ENCODE measurements at places on chromosomes 11 and 22. TPM values are rescaled to one million over a fixed set of nuclear protein-coding genes. Genes with fewer than 3 reads are reported as not detected.

The MMP12 gene
- not detected for total RNA-seq

The ELP4 gene
- total RNA-seq = 10.2 TPM

The NLRP14 gene
- total RNA-seq = not detected

DNA sequence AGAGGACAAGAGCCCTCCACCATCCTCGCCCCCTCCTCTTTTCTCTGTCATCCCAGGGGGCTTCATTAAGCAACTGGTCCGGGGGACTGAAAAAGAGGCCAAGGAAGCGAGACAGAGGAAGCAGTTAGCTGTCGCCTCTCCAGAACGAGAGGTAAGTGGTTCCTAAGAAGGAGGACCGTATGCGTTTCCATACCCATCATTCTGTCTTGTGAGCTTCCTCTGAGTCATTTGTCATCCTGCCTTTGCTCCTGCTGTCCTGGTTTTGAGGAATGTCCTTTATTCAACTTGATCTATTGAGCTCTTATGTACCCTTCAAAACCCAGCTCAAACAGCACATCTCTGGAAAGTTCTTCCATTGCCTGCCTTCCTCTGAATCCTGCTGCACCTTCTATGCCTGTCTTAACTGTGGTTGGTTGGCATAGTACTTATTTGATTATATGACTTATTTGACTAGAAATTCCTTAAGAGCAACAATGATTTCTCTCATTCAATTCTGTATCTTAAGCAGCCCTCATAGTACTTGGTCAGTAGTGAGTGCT is 21.3 kb downstream of the MYO18B start:
- no peak for DNase-seq

DNA sequence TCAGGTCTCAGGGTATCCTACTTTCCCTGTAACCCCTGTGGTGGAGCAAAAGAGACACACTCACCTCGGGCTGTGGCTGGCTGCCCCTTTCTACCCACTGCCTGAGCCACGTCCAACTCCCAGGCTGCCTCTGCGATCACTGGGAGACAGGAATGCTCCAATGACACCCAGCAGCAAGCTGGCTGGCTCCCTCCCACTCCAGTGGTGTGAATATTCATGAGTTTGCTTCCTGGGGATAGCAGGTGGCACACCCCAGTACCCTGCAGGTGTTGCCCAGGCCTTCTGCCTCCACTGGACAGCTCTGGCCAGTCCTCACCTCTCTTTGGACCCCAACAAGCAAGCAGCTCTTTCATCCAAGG is 9.7 kb downstream of the GAL3ST1 start:
- no peak for DNase-seq

DNA sequence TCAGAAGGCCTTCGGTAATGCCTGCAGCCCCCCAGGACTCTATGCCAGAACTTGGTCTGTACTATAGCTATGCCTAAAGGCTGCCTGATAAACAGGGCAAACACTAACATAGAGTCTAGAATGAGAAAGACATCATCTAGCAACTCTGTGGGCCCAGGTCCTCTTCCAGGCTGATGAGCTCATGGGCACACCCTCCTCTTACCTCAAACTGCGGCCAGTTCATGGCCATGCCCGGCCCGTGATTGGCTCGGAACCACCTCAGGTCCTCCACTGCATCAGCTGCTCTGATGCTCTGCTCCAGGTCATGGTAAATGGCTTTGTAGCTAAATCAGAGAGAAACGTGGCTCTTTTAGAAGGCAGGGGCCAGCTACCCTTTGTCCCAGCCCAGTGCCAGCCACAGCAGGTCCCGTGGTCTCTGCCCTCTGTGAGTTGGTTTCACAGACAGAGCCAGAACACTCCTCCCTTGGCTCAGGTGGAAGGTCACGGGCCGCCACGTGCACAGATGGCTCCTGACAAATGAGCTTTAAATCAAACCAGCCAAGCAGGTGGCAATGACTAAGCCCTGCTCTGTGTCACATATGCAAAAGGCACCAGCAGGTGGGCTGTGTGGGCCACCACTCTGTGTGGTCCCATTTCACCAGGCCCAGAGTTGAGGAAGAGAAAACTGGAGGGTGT is 25.0 kb upstream of the ARFGAP3 start:
- peak; percentile 93 for DNase-seq

DNA sequence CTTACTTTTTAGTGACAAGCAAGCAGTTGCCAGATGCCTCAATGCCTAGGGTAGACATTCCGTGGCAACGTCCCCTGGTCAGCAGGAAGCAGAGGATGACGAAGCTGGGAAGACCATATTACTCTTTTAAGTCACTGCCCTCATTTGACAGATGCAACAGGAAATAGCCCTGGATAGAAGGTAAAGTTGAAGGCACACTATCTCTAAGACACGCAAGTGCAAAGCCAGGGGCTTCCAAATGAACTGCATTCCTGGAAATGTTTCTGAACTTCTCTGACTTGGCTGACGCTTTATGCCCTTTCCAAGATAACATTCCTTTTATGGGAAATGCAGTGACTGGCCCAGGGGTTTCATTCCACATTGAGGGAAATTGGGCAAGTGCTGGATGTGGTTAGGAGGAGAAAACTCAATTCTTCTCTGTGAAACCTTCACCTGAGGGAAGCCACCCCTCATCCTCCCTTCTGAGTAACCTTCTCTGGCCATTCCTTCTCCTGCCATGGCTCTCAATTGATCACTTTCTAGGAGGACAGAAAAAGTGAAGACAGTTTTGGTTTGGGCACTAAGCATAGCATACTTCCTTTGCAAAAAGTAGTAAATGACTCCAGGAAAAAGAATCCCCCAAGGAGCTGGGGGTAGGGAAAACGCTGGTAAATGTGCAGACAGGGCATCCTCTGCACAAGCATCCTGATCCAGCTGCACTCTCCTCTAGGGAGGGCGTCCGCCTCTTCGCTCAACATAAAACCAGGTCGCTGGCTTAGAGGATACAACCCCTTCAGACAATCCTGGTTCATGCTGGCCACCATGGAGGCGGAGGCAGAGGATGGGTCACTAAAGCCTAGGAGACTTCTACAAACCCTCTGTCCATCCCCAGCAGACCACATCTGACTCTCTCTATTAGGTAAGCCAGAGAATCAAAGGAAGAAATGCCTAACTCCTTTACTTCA is 14.5 kb downstream of the PCSK7 start:
- DNase-seq = no peak

GRCh38 chr11:47332791-47333525 is 19.5 kb downstream of the MYBPC3 start:
- no peak for DNase-seq

- no peak for DNase-seq
Observed at GRCh38 chr11:119754656-119755355, 25.8 kb upstream of the NECTIN1 start.
